ENCODE measurements at places on chromosomes 12 and 14.

- DNase-seq, result no peak
Measured at GRCh38 chr14:34065236-34065635, 114.4 kb upstream of the EGLN3 start.

DNA sequence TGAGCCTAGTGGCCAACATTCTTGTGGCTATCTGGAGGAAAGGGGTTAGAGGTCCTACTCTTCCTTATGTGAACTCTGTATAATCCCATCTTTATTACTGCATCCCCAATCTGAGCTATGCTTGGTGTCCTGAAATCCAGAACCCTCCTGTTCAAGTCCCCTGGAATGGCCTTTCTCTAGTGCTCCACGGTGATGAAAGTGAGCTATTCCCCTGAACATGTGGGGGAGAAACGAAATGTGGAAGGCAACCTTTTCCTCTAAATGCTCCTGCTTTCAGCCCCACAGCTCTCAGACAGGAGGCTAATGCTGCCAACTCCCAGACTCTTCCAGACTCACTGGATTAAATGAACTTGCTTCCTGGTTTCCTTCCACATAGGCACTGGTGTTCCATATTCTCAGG, 2.5 kb upstream of the PGAM5 start:
- DNase-seq, result no peak

GRCh38 chr12:85190728-85191127, 89.3 kb upstream of the ALX1 start:
- DNase-seq, result no peak

DNA sequence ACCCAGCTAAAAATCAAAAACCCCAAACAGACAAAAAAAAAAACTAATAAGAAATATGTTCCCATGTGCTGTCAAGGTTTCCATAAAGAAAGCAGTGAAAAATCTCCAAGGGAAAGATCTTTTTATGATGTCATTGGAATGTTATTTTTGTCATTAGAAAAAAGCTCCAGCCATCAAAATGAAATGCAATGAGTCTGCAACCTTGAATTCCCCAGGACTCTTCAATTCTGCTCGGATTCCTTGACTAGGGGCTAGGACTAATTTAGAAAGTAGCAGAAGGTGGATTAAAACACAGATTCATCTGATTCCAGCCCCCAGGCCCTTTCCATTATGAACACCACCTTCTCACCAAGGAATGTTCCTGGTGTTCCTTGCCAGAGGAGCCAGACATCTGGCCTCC, 6.0 kb upstream of the PCNX1 start:
- DNase-seq, result no peak

- DNase-seq, result no peak
Measured at GRCh38 chr14:89267656-89268055, 149.4 kb downstream of the FOXN3 start.

DNA sequence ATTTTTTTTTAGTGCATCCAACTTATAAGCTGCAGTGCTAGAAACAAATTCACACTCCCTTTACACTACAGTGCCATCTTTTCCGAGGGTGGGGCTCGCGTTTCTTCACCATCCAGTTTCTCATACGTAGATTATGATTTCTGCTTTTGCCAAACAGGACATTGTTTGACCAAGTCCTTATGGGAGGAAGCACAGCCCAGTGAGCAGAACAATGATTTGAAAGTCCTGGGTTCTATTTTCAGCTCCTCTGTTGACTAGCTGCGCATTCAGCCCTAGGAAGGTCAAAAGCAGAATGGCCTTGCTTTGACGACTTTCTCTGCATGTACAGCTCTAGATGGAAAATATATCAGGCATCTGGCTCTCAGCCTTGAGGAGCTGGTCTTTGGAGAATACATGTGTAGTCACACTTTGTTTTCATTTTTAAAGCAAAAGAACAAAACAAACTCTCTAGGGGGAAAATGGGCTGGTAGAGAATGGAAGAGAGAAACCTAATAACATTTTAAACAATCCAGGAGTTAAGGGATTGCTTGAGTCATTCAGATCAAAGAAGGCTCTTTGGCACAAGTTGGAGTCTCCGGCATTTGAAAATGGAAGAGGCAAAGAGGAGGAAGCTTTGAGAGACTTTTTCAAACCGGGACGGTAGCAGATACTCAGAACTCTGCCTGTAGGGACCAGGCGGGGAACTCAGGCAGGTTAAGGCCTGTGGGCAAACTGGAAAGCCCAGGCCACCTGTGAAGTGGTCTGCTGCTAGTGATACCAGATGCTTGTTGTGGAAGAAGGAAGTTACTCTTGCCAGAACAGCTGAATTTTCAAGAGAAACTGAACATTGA, 257.3 kb upstream of the PLEKHG7 start:
- no peak for DNase-seq

- DNase-seq, result no peak
Measured at GRCh38 chr14:28902930-28903329, 136.3 kb downstream of the FOXG1 start.

DNA sequence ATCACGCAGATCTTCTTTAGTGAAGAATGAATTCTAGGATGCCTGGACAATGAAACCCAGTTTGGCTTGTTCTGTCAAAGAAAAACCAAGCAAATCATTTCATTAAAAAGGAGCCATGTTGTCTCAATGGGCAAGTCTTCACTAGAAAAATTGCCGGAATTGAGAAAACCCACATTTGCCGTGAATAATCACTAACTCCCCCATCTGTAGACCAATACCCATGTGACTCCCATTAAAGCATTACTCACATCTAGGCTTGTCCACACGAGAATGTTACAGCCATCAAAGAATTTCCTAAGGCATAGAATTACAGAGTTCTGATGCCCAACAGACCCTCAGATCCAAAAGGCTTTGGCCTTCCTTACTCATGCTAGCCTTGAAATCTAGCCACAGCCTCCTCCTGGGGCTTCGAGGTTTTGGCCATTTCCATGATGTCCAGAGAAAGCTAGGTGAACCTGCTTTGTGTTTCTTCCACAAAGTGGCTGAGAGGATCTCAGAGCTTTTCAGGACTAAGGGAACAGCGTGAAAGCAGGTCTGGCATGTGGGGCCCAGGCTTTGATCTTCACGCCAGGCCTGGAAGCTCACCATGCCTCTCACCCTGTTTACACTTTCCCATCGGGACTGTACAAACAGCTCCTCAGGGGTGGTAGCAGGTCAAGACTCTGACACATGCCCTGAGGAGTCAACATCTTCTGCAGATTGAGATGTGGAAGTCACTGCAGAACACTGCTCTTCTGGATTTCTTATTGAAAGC, 12.1 kb downstream of the SLC7A8 start:
- no peak for DNase-seq

GRCh38 chr12:114030451-114030850, 64.3 kb upstream of the RBM19 start:
- no peak for DNase-seq

GRCh38 chr14:100246809-100247428, 8.0 kb downstream of the YY1 start:
- peak; percentile 19 for DNase-seq

- no peak for DNase-seq
Measured at GRCh38 chr12:118373616-118374015, 909 bp upstream of the TAOK3 start.

- no peak for DNase-seq
Measured at GRCh38 chr12:78407722-78408121, 456.9 kb upstream of the SYT1 start.

DNA sequence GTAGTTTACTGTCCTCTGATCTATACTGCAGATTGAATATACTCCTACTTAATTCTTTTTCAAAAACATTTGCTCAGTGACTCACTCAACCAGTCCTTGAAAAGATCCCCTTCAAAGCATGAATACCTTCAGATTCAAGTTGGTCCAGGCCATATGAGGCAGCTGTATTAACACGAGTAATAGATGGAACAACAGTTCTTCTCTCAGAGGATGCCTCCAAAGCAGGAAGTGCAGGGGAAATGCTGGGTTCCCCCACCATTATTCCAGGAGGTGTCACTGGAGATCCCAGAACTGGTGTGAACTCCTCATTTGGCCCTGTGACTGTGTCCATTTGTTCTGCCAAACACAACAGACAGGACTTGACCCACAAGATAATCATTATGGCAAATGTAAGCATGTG, 20.6 kb downstream of the ARMH4 start:
- no peak for DNase-seq

DNA sequence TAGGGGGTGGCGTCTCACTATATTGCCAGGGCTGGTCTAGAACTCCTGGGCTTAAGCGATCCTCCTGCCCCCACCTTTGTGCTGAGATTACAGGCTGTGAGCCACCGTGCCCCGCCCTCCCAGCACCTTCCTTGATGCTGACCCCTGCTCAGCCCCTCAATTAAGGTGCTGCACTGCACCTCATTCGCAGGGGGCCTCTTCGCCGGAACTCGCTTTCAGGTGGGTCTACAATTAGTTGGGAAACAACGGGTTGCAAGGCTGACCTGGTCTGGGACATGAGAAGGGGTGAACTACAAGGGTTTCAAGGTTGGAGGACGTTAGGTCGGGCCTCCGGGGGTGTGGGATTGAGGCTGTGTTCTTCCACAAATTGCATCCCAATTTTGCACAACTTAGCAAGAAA, 1.2 kb upstream of the NOP2 start:
- DNase-seq, result no peak

- no peak for DNase-seq
Measured at GRCh38 chr12:31567029-31567428, 23.9 kb downstream of the DENND5B start.

- DNase-seq, result no peak
Measured at GRCh38 chr14:35578639-35579038, 44.7 kb downstream of the INSM2 start.

- DNase-seq, result no peak
Measured at GRCh38 chr12:93580682-93581081, 8.2 kb downstream of the SOCS2 start.

DNA sequence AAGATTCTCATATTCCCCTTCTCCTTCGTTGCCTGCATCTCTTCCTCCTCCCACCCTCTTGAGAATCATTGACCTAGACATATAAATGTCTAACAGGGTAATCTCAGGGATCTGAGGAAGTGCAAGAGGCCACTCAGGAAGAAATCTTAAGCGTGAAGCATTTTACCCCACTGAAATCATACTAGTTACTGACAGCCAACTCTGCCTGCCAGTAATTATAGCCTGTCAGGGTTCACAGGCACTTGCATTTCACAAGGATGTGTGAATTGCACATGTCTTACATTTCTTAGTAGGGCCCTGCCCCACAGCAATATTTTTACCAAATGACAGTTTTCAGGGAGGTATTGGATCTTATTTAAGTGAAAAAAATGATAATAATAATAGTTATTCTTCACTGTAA, 127.2 kb downstream of the SLC15A5 start:
- no peak for DNase-seq

- DNase-seq, result no peak
Measured at GRCh38 chr14:54127526-54127925, 170.9 kb upstream of the BMP4 start.

- no peak for DNase-seq
Measured at GRCh38 chr14:106652494-106652893, 1126.1 kb downstream of the TMEM121 start.

DNA sequence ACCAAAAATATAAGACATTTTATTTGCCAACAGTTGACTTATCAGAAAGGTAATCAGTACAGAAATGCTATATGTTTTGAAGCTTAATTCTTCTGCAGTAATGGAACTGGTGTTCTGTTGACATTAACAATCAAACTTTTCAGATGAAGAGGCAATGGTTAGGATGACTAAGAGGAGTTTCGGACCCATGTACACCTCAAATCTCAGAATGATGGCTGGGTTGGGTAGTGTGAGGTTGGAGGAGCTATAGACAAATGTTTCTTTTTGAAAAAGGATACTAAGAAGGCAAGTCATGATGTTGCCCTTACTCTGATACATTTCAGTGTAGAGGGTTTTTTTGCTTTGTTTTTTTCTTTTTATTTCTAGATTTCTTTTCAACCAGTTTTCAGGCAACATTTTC, 66.9 kb downstream of the KNTC1 start:
- no peak for DNase-seq

DNA sequence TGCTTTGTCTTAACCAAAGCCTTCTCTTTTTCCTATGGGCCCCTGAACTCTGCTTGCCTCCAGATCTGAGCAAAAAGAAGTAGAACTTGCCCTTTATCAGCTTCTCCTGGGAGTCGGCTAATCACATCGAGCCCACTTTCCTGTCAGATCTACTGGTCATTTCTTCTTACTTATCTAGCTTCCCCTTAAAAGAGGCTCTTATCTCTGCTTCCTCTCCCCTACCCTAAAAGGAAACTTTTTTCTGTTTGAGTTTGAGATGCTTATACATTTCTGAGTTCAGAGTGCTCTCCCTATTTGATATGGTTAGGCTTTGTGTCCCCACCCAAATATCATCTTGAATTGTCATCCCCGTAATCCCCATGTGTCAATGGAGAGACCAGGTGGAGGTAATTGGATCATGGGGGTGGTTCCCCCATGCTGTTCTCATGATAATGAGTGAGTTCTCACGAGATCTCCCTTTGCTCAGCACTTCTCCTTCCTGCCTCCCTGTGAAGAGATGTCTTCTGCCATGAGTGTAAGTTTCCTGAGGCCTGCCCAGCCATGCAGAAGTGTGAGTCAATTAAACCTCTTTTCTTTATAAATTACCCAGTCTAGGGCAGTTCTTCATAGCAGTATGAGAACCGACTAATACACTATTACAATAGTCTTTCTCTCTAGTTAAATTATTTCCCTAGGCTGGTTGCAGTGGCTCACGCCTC, 114.7 kb upstream of the AMN1 start:
- DNase-seq, result no peak

DNA sequence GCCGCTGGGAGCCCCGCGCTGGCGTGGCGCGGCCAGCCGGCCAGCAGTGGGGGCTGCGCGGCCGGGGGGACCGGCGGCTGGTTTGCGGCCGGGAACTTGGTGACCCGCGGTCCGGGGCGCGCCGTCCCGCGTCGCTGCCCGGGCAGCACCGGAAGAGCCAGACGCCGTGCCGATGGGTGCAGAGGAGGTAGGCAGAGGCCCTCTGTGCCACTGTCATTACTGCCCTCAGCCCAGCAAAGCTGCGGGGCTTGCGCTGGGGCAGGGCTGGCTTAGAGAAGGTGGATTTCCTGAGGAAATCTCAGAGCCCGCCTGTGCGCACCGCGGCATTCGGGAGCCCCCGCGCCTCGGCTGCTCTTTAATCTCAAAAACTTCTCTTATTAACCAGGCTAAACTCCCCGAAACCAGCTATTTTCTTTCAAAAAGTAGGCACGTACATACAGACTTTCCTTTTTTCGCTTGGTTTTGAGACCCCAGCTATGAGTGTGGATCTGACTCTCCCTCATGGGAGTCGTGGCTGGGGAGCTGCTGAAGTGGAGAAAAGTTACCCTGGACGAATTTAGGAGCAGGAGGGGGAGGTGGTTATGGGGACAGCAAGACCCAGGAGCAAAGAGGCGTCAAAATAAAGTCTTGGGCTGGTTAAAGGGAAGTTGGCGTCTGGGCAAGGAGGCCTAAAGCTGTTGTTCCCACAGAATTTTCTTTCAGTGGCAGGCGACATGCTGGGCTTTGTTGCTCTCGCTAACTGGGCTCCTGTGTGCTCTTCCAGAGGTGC, 802 bp downstream of the SUSD6 start:
- DNase-seq, result no peak

- no peak for DNase-seq
Measured at GRCh38 chr12:60035835-60036234, 440.0 kb downstream of the SLC16A7 start.

DNA sequence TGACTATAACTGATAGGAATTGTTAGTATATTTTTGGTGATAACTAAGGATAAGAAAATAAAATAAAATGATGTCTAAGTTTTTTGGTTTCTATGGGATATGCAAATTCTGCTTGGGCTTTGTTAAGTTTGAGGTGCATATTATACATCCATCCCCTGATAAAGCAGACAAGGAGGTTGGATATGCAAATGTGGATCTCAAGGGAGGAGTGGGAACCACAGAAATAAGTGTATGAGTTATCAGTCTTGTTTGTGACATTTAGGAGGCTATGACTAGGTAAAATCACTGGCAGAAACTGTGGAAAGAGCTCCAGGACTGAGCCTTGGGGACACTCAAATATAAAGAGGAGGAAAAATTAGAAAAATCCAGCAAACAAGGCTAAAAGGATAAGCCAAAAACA, 719.4 kb downstream of the RERGL start:
- no peak for DNase-seq

Measured in NCI-H446 treated with DMSO at 0.1 percent for 48 hours (cell line).